AG09309 (cell line): ENCODE measurements at places on chromosomes 1 and 21.

DNA sequence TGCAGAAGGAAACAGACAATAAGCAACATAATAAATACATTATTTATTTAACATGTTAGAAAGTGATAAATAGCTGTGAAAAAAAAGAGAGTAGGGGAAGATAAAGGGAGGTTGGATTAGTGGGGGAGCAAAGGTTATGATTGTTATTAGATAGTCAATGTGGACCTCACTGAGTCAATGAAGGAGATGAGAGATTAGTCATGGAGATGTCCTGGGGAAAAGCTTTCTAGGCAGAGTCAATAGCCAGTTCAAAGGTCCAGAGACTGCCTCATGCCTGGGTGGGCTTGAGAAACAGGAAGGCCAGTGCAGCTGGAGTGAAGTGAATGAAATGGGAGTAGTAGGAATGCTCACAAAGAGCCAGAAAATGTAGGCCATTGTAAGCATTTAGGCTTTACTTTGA, 187.1 kb upstream of the CACYBP start:
- DNase-seq = no peak

DNA sequence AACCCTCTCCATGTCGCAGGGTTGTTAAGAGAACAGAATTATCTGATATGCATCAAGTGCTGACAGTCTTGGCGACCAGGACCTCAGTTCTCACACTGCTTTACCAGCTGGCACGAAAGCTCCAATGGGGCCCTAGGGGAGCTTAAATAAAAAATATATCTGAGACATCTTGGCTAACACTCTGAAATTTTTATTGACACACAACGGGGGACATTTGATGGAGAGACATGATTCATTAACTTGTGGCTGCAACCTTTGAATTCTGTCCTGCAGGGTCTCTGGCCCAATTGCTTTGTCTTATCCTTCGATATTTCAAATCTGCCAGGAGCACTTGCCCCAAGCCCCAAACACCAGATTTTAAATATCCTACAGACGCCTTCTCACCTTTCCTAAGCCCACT, 567.0 kb downstream of the AJAP1 start:
- DNase-seq = no peak

DNA sequence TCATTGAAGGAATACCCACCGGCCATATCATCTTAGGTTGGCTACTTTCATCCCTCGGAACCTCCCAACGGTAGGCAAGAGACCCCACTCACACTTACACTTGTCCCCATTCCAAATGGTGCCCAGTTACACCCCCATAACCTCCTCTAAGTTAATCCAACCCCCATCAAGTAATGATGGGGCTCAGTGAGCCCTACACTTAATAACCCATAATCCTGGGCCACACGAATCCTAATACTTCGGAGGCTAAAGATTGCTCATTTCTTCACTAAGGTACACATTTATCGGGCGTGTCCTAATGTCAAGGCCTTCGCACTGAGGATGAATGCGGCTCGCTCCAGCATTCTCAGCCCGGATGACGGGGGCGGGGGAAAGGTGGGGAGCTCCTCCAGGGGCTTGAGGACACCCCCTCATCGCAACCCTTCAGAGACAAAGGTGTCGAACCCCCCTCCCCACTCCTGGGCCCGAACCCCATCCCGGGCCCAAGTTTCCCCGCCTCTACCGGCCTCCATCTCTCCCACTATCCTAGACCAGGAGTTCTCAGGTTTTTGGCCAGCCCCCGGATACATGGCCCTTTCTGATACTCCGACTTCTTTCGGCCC, 435 bp downstream of the ILF2 start:
- no peak for DNase-seq

DNA sequence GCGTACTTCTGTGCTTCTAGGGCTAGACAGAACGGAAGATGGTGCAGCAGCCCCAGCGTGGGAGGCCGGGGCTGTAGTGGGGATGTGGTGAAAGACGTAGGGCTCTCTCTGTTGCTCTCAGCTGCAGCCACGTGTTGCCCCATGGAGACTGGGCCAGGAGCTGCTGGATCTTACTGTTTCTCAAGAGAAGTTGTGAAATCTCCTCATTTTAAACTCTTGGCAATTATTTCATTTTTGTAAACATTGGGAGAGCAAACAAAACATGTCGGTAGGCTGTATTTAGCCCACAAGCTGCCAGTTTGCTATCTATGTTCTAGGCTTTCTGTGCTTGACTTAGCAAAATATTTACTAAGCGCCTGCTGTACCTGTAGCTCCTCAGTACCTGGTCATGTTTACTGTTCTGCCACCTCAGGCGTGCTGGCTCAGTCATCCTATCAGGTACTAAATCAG, 15.9 kb upstream of the ELOA start:
- DNase-seq = peak; percentile 70

DNA sequence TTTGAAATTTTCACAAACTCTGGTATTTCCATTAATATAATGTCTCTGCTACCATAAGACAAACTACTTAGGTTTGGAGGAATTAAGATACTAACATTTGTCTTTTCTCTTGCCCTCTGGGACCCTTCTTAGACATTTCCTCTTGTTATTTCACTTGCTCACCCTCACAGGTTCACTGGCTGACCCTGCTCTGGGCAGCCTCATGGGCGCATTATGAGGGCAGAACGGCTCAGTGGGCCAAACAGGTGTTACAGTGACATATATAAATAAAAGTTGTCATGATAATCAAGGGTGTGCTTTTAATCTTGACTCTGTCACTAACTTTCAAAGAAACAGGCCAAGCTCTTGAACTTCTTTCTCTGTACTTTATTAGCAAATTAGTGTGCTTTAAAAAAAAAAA, 46.5 kb downstream of the ZNHIT6 start:
- DNase-seq = no peak

DNA sequence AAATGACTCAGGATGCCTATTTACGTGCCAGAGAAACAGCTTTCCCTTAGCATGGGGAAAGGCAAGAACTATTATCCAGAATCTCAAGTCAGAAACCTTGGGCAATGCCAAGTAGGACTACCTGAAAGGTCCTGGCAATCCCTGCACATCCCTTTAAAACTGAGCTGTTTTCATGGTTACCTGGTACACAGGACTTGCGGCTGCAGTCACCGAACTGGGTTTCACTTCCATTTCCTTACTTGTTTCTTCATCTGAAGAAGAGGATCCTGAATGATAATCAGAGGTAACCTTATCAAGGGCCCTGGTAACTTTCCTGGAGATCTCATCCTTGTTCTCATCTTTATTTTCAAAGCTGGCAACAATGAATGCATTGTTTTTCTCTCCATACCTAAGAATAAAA, 14.3 kb downstream of the BTG3 start:
- DNase-seq = no peak

DNA sequence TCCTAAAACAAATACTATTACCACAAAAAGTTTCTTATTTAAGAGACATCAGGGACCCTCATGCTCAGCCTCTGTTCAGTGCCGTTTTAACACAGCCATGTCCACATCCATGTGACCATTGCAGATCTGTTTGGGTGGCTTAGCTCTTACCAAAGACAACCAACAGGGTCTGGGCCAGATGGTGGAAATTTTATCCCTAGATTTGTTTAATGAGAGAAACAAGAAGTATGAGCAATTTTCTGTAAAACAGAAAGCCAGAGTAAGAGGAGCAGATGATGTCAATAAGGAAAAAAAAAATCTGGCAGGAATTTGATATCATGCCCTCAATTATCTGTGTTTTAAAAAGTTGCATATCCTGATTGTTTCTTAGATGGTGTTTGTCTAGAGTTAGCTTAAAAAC, 299.9 kb downstream of the TM2D1 start:
- DNase-seq = no peak

- DNase-seq = no peak
Observed at GRCh38 chr21:17343055-17343454, 169.8 kb upstream of the CXADR start.

DNA sequence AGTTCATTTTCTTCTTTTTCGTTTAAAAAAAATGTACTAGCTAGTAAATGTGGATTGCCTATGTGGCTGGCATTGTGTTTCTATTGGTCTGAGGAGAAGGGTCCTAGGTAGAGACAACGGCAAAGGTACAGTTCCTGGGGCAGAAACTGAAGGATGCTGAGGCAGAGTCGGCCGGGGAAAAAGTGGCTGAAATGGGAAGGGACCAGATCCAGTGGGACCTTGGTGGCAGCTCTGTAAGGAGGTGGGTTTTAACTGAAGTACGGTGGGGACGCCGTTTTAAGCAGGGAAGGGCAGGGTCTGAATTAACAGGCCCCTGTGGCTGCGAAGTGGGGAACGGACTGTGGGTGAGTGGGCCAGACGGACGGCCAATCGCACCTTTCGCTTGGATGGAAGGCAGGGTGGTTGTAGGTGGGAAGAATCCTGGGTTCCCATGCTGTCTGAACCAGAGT, 420 bp upstream of the VPS13D start:
- DNase-seq = no peak

GRCh38 chr1:116751621-116752020, 2.6 kb upstream of the CD2 start:
- no peak for DNase-seq

- DNase-seq = no peak
Observed at GRCh38 chr1:222583079-222583478, 6.7 kb downstream of the TAF1A start.

GRCh38 chr1:207888652-207889051, 22.3 kb downstream of the CD34 start:
- no peak for DNase-seq

DNA sequence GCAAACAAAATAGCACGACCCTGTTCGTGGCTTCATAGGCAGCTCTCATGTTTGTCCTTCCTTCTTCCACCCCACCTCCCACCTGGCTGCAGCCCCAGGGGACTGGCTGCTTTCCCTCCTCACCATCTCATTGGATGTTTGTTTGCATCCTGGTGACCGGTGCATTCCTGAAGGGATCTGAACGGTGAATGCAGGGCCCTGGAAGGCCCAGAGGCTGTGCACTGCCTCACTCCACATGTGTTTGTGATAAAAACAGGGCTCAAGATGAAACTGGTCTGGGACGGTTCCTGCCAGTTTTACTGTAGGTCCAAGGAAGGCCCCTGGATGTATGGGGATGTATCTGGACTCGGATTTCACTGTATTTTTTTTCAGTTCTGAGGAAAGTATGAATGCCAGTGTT, 42.8 kb downstream of the CNN3 start:
- no peak for DNase-seq

DNA sequence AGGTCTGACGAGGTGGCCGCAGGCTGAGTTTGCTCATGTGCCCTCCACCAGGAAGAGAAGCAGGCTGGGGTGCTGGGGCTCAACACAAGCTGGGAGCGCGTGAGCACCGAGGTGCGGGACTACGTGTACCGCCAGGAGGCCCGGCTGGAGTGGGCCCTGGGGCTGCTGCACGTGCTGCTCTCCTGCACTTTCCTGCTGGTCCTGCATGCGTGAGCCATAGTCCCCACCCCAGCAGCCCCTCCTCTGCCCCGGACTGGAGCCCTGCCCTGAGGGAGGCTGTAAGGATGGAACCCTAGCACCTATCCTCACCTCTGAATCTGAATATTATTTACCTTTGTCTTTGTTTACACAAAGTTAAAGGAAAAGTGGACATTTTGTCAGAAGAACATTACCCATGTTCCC, 7.8 kb upstream of the ADAM15 start:
- no peak for DNase-seq
